ENCODE measurements at places on chromosomes 4 and X.
A peak's percentile ranks its signal among the peaks of the same experiment; 100 is the strongest.

GRCh38 chrX:36908801-36909675 lies 99.1 kb upstream of the FAM47C start:
- no peak overlapping the region for H3K4me3 ChIP-seq
- H3K36me3 ChIP-seq = no peaks in the 10 kb centered on the region
- no peak for DNase-seq
- no peak overlapping the region for H3K27ac ChIP-seq
- no peaks in the 10 kb centered on the region for H3K27me3 ChIP-seq
- H3K4me1 ChIP-seq = no peaks in the 10 kb centered on the region

DNA sequence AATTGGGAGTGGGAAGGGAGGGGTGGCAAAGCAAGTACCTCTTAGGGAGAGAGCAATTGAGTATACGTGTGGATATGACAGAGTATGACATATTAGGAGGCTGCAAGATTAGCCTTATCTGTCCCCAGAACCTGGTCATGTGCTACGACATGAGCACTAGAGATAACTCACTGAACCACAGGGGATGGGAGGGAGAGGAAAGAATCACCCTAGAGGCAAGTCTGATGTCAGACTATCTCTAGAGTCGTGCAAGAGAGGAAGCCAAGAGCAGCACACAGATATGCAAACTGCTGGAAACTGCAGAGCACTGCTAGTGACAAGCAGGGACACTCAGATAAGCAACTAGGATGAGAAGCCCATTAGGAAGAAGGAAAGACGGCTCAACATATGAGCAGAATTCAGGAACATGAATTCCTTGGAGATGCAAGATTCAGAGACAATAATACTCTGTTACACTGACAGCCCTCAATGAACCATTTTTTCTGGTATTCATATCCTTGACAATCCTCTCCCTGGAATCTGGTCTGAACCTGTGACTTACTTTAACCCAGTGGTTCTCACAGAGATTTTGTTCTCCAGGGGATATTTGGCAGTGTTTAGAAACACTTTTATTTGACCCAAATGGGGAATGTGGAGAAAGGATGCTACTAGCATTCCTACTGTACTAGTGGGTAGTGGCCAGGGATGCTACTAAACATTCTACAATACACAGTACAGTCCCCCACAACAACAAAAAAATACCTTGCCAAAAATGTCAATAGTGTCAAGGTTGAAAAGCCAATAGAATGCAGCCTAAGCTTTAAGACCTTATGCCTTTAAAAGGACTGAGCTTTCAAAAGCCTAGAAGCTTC lies 84.0 kb upstream of the BMP2K start:
- H3K27me3 ChIP-seq = no peaks in the 10 kb centered on the region
- peaks cover 23% of the 10 kb centered on the region for H3K4me1 ChIP-seq

- peak overlapping the region; percentile 44 for H3K4me3 ChIP-seq
- no peaks in the 10 kb centered on the region for H3K27me3 ChIP-seq
- peak overlapping the region; percentile 71 for H3K27ac ChIP-seq
- H3K36me3 ChIP-seq = peaks cover 2% of the 10 kb centered on the region
- H3K4me1 ChIP-seq = peaks cover 38% of the 10 kb centered on the region
Measured at GRCh38 chrX:154719132-154719675, 31.7 kb downstream of the GAB3 start.

DNA sequence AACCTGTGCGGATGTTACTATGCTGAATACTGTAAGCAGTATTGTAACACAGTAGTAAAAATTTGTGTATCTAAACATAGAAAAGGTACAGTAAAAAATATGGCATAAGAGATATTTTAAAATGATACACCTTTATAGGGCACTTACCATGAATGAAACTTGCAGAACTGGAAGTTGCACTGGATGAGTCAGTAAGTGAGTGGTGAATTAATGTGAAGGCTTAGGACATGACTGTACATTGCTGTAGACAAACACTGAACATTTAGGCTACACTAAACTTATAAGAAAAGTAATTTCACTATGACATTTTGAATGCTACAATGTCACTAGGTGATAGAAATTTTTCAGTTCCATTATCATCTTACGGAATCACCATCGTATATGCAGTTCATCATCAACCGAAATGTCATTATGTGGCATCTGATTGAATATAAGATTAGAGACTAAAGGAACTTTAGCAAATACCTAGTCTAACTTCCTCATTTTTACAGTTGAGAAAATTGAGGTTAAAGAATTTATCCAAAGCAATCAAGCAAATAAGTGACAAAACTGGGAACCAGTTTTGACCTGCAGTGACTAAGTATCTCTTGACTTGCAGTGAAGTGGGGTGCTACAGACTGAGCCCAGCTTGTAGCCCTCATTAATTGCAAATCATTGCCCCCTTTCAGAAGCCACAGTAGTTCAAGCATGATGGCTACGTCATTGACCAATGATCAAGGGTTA lies 55.3 kb downstream of the EGF start:
- no peak overlapping the region for H3K27ac ChIP-seq
- H3K4me1 ChIP-seq = peaks cover 21% of the 10 kb centered on the region
- H3K36me3 ChIP-seq = no peaks in the 10 kb centered on the region
- H3K4me3 ChIP-seq = no peak overlapping the region
- no peak for DNase-seq
- H3K27me3 ChIP-seq = peaks cover 22% of the 10 kb centered on the region

DNA sequence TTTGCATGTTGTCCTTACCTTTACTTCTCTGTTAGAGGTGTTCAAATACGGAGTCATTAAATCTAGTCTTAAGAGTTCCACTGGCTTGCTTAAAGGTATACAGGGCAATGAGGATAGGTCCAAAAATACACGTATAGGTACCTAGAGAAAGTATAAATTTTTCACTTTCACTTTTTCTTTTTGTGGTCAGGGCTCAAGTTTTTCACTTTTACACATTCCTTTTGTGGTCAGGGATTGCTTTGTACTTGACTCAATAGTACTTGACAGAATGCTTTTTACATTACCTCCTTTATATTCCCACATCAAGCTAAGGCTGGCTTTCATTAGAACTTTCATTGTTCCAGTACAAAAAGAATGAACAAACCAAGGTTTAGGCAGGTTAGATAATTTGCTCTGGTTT lies 21.7 kb downstream of the TMEM184C start:
- peaks cover 79% of the 10 kb centered on the region for H3K36me3 ChIP-seq
- H3K4me3 ChIP-seq = no peak overlapping the region
- H3K4me1 ChIP-seq = peaks cover 12% of the 10 kb centered on the region
- H3K27ac ChIP-seq = no peak overlapping the region
- no peak for DNase-seq

DNA sequence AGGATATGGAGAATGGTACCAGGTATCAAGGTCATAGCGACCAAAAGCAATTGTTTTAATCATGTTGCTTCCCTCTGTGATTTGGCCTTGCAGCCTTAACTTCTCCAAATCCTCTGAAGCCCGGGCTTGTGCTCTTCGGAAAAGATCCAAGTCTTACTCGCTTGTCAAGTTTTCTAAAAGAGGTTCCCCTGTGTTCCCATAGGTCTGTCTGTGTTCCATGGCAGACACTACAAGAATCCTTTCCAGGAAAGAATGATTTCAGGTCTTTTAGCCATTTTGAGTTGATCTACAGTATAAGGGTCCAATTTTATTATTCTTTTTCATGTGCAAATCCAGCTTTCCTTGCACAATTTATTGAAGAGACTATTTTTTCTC lies 710.6 kb upstream of the DIAPH2 start:
- H3K27me3 ChIP-seq = no peaks in the 10 kb centered on the region
- H3K4me1 ChIP-seq = no peaks in the 10 kb centered on the region
- no peak for DNase-seq

- no peaks in the 10 kb centered on the region for H3K36me3 ChIP-seq
- no peaks in the 10 kb centered on the region for H3K27me3 ChIP-seq
- no peak for DNase-seq
- no peaks in the 10 kb centered on the region for H3K4me1 ChIP-seq
- no peak overlapping the region for H3K27ac ChIP-seq
Measured at GRCh38 chrX:18833071-18833731, 125.8 kb downstream of the PPEF1 start.

DNA sequence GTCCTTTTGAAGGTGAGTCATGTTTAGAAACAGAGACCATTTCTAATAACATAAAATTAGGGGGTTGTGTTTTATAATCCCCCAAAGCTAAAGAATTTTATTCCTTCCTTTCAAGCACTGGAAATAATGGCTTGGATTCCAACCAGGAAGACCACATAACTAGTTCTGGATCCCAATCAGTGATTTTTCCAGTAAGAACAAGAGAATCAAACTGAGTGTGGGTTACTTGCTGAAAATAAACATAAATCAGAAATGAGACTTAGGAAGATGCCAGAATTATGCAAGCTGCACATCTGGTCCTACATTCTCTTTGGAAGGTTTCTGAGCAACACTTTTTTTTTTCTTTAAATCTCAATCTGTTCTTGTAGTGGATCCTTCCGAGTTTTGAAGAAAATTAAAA lies 76.3 kb downstream of the SOWAHB start:
- H3K27me3 ChIP-seq = peaks cover 18% of the 10 kb centered on the region
- no peak overlapping the region for H3K27ac ChIP-seq
- H3K36me3 ChIP-seq = no peaks in the 10 kb centered on the region
- DNase-seq = no peak
- H3K4me3 ChIP-seq = no peak overlapping the region
- H3K4me1 ChIP-seq = no peaks in the 10 kb centered on the region

DNA sequence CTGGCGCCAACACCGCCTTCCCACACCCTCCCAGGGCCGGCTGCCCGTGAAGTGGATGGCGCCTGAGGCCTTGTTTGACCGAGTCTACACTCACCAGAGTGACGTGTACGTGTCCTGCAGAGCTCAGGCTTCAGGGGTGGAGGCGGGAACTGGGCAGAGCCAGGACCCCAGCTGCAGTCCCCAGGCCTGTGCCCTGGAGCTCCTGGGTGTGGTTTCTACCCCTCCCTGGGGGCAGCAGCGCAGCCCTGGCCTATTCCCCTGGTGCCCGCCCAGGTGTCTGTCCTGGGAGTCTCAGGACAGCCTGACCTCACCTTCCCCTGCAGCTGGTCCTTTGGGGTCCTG lies 13.1 kb downstream of the FGFR3 start:
- DNase-seq = no peak
- H3K27me3 ChIP-seq = no peaks in the 10 kb centered on the region
- no peak overlapping the region for H3K27ac ChIP-seq
- H3K4me1 ChIP-seq = no peaks in the 10 kb centered on the region
- no peaks in the 10 kb centered on the region for H3K36me3 ChIP-seq
- H3K4me3 ChIP-seq = no peak overlapping the region

DNA sequence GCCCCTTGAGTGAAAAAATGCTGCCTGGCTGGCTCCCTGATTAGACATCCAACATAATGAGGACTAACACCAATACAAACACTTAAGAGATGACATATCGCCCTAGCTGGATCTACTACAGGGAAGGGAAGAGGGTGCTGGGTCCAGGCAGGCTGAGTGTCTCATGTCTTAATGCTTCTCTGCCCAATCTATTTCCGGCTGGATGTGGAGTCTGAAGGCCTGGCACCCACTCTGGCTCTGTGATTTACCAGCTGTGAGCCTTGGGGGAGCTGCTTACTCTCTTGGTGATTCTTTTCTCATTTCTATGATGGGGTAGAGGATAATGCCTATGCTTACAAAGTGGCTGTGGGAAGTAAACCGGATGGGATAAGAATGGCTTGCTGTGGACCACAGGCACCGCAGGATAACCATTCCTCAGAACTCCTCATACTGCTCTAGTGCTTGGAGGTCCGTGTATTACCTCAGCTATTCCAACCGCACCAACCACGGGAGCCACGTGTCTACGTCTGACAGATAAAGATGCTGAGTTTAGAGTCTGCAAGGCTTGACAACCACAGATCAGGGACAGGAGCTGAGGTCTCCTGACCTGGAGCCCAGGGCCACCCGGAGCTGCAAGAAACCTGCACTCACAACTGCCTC lies 161.7 kb downstream of the AFAP1 start:
- H3K4me1 ChIP-seq = no peaks in the 10 kb centered on the region
- no peak for DNase-seq
- H3K36me3 ChIP-seq = no peaks in the 10 kb centered on the region
- no peak overlapping the region for H3K27ac ChIP-seq

DNA sequence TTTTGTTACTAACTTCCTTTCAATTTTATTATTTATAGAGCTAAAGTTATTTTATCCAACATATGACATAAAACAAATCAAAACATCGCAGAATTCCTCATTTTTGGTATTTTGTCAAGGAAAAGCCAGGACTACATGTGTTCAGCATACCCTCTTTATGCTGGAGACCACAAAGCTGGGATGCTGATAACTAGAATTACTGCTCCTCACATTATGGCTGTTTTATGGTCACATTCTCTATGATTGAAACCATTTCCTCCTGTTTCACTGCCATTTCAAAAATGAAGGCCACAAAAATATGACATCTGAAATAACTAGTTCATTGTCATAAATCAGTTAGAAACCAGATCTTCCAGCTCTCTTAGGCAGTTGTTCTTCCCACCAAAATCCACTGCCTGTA lies 41.7 kb downstream of the KLHL34 start:
- no peaks in the 10 kb centered on the region for H3K4me1 ChIP-seq
- H3K36me3 ChIP-seq = peaks cover 17% of the 10 kb centered on the region

GRCh38 chr4:126807132-126807531 lies 825.6 kb upstream of the INTU start:
- H3K36me3 ChIP-seq = no peaks in the 10 kb centered on the region
- no peaks in the 10 kb centered on the region for H3K4me1 ChIP-seq
- no peak overlapping the region for H3K4me3 ChIP-seq
- H3K27ac ChIP-seq = no peak overlapping the region
- no peaks in the 10 kb centered on the region for H3K27me3 ChIP-seq
- DNase-seq = no peak

DNA sequence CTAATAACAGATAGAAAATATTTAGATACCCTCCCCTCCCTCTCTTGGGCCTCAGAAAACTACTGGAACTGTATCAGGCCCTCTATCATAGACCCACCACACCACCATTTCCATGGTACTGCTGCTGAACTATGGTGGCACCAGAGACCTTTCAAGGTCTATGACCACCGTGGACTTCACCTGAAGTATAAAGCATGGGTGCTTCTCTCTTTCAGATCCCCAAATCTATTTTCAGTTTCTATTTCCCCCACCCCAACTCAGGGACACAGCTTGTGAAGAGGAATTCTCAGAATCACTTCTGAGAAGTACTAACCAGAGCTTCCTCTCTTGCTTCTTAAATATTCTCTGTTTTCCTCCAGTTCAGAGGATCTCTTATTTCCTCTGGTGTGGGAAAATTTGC lies 840.8 kb upstream of the HTR2C start:
- H3K4me1 ChIP-seq = peaks cover 63% of the 10 kb centered on the region
- peak overlapping the region; percentile 80 for H3K27ac ChIP-seq
- H3K4me3 ChIP-seq = peak overlapping the region; percentile 6
- no peaks in the 10 kb centered on the region for H3K36me3 ChIP-seq
- no peaks in the 10 kb centered on the region for H3K27me3 ChIP-seq
- no peak for DNase-seq

- no peak for DNase-seq
- H3K4me3 ChIP-seq = no peak overlapping the region
- H3K4me1 ChIP-seq = peaks cover 4% of the 10 kb centered on the region
- no peaks in the 10 kb centered on the region for H3K27me3 ChIP-seq
Measured at GRCh38 chrX:14927401-14927800, 54.2 kb downstream of the MOSPD2 start.

- H3K27ac ChIP-seq = no peak overlapping the region
- H3K36me3 ChIP-seq = peaks cover 3% of the 10 kb centered on the region
- no peak overlapping the region for H3K4me3 ChIP-seq
- H3K4me1 ChIP-seq = no peaks in the 10 kb centered on the region
- no peak for DNase-seq
- no peaks in the 10 kb centered on the region for H3K27me3 ChIP-seq
Measured at GRCh38 chrX:130771230-130771629, 131.8 kb downstream of the ENOX2 start.

GRCh38 chr4:123350191-123350544 lies 46.4 kb upstream of the SPRY1 start:
- no peaks in the 10 kb centered on the region for H3K27me3 ChIP-seq
- no peak for DNase-seq

- H3K27me3 ChIP-seq = no peaks in the 10 kb centered on the region
- H3K4me3 ChIP-seq = no peak overlapping the region
- no peak overlapping the region for H3K27ac ChIP-seq
- no peaks in the 10 kb centered on the region for H3K36me3 ChIP-seq
- no peaks in the 10 kb centered on the region for H3K4me1 ChIP-seq
- no peak for DNase-seq
Measured at GRCh38 chr4:130172156-130172555, 1076.2 kb downstream of the C4orf33 start.

All from activated B cell treated with CpG ODN at 0.5 μM for 24 hours (primary cell).